HFFc6 (cell line): ENCODE measurements at places on chromosomes 16 and 17. TPM values are rescaled to one million over a fixed set of nuclear protein-coding genes. Genes with fewer than 3 reads are reported as not detected.

DNA sequence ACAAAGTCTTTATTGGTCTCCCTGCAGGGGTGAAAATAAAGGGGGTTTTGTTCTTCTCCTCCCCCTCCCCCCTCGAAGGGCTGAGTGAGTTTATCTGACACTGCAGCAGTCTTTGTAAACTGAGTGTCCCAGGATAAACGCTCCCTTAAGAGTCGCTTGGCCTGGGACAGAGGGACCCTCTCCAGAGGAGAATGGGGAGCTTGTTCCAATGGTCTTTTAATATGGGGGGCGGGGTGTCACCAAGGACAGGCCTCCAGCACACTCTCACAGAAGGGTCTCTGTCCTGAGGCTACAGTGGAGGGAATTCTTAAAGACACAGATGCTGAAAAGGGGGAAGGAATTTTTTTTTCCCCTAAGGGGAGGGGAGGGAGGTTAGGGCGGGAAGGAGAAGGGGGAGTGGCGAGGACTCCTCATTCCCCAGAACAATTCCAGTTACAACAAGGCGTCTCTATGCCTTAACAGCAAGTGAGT lies 455.5 kb downstream of the SOX9 start:
- no peak for DNase-seq

DNA sequence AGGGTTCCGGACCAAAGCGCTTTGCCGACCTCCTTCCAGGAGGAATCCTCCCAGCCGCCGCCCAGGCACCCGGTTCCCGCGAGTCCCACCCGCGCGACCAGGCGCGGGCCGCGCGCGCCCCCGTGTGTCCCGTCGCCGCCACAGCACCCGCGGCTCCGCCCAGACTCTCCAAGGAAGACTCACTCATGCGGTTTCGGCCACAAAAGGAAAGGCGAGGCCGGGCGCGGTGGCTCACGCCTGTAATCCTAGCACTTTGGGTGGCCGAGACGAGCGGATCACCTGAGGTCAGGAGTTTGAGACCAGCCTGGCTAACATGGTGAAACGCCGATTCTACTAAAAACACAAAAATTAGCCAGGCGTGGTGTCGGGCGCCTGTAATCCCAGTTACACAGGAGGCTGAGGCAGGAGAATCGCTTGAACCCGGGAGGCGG lies 3.5 kb upstream of the PKMYT1 start:
- peak; percentile 79 for DNase-seq

DNA sequence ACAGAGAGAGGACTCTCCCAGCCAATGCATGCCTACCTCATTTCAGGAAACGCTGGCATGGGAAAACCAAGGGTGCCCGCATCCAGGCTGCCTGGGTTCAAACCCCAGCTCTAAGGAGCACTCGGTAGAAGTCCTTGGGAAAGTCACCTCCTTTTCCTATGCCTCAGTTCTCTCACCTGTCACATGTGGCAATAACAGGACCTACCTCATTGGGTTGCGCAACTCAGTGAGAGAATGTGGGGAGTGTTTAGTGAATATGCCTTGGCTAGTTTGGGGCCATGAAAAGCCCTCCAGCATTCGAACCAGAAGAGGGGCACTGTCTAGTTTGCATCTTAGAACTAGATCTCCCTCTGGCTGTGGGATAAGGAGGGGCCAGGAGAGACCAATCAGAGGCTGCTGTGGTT lies 9.0 kb upstream of the NXPH3 start:
- no peak for DNase-seq

- DNase-seq = peak; percentile 6
Measured at GRCh38 chr17:30222251-30222650, 13.2 kb downstream of the SLC6A4 start.

GRCh38 chr17:33292201-33292980 lies 704 bp downstream of the ASIC2 start:
- DNase-seq = no peak

Gene VAMP2
- total RNA-seq = 38.3 to 47.6 TPM (median 39.9 TPM) in 3 replicates

DNA sequence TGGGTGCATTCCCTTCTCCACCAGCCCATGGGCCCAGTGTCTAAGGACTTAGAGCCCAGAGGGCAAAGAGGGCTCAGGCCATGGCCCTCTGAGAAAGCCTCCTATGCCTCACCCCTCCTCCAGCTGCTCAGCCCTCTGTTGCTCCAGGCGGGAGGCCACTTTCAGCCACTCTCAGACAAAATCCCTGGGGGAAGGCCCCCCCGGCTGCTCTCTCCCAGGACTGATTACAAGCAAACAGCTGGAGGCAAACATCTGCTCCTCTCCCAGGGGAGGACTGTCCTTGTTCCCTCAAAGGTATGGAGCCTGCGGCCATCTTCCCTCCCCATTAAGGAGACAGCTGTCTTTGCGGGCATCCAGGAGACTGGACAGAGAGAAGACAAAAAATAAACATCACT lies 54.9 kb upstream of the DLX4 start:
- DNase-seq = no peak

DNA sequence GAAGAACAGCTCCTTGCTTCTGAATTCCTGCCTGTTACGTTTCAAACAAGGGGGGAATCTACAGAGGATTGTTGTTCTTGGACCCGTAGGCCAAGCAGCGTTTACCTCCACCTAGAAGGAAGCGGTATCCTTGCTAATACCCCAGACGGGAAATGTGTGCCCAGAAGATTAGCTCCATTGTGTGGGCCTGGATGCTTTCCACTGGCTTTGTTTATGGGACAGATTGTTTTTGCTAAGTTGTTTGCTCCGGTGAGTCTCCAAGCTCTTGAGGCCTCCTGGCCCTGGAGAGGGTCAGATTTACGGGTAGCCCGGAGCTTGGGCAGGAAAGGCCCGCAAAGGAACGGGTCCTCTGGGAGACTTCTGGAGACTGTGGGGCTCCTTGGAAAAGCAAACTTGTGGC lies 28.4 kb upstream of the MRTFB start:
- no peak for DNase-seq

Gene WNT9B
- total RNA-seq = not detected in 3 replicates

Gene GLP2R
- total RNA-seq = not detected in 3 replicates

GRCh38 chr16:47971225-47971624 lies 184.6 kb downstream of the ABCC12 start:
- DNase-seq = no peak

GRCh38 chr16:56657555-56658326 lies at the start of gene MT1F:
MT1F (plus strand) TSS chr16:56657959; CDS start chr16:56658059, 100 bp downstream.
- DNase-seq = no peak

Gene ELMO3
- 0.63 to 1.2 TPM (median 0.79 TPM) in 3 replicates for total RNA-seq

Gene TBC1D3C
- 0.41 to 1.2 TPM (median 0.74 TPM) in 3 replicates for total RNA-seq

Gene GP1BA
- not detected in 3 replicates for total RNA-seq

- DNase-seq = no peak
Measured at GRCh38 chr17:74949455-74950115, 13.9 kb downstream of the OTOP3 start.

GRCh38 chr16:11431915-11432465 lies 86.7 kb downstream of the RMI2 start:
- DNase-seq = no peak

- peak; percentile 64 for DNase-seq
Measured at GRCh38 chr16:57185446-57185944, 344 bp downstream of the PSME3IP1 start.

DNA sequence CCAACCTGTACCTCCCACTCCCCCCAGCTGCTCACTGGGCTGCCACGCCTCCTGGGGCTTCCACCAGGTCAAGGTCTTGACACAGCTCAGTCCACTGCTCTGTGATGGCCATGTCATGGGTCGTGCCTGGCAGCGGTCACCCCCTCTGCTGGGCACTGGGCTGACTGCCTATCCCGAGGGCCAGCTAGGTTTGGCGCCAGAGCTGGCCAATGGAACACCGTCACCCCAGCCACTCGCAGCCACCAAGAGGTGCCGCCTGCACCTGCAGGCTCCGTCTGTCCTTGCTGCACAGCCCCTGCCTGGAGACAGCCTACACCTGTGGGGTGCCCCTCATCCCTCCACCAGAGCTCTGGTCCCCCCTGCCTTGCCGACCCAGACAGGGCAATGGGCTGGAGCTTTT lies 4.5 kb upstream of the RAB40C start:
- DNase-seq = no peak

Gene ACAP1
- 4.0 to 9.2 TPM (median 7.0 TPM) in 3 replicates for total RNA-seq

Gene NHLRC4
- total RNA-seq = 0.13 and 0.46 TPM in 2 replicates

Gene KREMEN2
- total RNA-seq = not detected in 3 replicates

Gene SLC12A3
- not detected in 3 replicates for total RNA-seq

Gene BRIP1
- 4.8 to 9.7 TPM (median 8.0 TPM) in 3 replicates for total RNA-seq

Gene KRT16
- total RNA-seq = 0.21 to 0.76 TPM in 2 of 3 replicates, not detected in the other

DNA sequence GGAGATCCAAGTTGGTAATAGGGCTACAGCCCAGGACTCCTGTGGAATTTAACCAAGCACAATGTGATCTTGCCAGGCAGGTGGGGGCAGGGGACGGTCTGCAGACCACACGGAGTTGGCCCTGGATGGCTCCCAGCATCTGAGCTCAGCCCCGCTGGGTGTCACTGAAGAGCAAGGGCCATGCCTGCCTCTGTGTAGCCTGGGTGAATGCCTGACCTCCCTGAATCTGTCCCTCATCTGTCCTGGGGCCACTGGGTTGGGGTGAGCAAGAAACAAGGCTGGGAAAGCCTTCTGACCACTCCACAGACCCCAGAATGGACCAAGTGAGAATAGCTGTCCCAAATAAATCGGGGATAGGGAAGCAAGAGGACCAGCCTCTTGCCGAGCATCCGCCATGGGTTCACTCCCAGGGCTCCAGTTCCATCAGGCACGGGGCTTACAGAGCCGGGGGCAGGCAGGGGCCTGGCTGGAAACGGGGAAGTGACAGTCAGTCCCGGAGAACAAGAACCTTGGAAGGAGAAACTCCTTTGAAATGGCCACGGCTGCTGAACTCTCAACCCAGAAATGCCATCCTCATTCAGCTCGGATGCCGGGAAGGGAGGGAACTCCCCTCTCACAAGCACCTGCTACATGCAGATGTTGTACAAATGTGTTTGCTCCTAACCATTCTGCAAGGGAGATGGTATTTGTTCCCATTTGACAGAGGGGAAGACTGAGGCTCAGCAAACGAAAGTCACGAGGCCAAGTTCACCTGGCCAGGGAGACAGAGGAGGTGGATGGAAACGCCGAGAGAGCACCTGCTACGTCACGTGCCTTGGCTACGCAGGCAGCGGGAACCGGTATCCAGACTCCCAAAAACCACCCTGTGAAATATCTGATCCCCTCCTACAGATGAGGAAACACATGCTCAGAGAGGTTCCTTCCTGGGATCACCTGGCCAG lies 50.0 kb downstream of the RMI2 start:
- DNase-seq = no peak

- DNase-seq = no peak
Measured at GRCh38 chr17:73358668-73359067, 46.9 kb upstream of the CDC42EP4 start.

GRCh38 chr16:13305019-13305755 lies 403.8 kb downstream of the SHISA9 start:
- DNase-seq = no peak

GRCh38 chr17:50657627-50658026 lies 22.9 kb downstream of the ABCC3 start:
- no peak for DNase-seq

Gene TNP2
- not detected in 3 replicates for total RNA-seq

- DNase-seq = no peak
Measured at GRCh38 chr16:28478506-28479180, 6.5 kb upstream of the NPIPB7 start.

Gene TP53TG3C
- total RNA-seq = 0.31 to 0.34 TPM in 2 of 3 replicates, not detected in the other

Gene TMEM220
- 3.2 to 5.6 TPM (median 4.7 TPM) in 3 replicates for total RNA-seq

DNA sequence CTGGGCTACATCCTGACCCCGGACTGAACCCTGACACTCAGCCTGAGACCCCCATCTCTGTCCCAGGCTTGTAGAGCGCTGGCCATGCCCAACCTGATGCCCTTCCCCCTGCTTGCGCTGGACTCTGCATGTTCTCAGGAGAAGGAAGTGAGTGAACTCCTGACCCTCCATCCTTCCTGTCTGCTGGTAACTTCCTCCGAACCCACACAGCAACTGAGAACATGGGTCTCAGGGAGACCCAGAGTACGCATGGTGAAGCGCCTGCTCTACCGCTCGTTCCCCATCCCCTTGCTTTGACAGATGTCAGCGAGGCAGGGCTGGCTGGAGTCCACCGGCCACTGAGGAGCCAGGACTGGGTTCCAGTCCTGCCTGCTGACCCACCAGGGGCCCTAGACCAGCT lies 6.1 kb downstream of the CAMKK1 start:
- DNase-seq = no peak

Gene C16orf74
- 14.4 to 21.0 TPM (median 15.8 TPM) in 3 replicates for total RNA-seq

DNA sequence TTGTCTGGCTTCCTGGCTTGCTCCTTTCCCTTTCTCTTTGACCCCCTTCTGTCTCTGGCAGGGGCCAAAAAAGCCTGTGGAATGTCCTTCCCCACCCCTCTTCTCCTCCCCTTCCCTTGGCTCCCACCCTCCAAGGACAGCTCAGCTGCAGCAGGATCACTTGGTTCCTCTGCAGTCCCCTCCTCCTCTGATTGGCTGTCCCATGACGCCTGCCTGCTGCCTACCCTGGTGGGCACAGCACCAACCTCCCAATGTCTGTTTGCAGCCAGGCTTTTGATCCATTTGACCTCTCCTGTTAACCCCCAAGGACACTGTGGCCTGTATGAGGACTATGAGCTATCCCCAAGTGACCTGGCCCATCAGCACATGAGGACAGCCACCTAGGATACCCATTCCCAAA lies 14.8 kb upstream of the MTMR4 start:
- no peak for DNase-seq

Gene RSKR
- 1.6 to 4.0 TPM (median 3.2 TPM) in 3 replicates for total RNA-seq

DNA sequence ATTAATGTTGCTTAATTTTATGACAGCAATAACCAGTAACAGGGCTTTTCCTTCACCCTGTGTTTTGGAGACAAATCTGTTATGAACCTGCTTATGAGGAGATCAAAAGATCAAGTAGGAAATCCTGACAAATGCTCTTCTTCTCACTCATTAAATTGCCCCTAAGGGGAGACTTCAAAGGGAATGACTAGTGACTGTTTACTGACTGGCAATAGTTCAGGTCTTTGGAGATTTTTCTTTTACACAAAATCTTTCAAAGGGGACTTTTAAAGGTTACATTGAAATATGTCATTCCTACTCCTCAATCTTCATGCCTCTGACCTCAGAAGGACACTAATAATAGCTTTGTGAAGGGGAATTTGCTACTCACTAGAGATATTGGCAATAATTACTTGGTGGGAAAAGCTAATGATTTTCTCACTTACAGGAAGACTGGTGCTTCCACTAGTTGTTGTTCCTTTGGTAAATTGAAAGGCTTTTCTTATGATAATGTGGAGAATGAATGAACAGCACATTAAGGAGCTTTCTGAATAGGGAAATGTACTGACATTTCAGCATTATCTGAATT lies 292.9 kb upstream of the CA10 start:
- no peak for DNase-seq

DNA sequence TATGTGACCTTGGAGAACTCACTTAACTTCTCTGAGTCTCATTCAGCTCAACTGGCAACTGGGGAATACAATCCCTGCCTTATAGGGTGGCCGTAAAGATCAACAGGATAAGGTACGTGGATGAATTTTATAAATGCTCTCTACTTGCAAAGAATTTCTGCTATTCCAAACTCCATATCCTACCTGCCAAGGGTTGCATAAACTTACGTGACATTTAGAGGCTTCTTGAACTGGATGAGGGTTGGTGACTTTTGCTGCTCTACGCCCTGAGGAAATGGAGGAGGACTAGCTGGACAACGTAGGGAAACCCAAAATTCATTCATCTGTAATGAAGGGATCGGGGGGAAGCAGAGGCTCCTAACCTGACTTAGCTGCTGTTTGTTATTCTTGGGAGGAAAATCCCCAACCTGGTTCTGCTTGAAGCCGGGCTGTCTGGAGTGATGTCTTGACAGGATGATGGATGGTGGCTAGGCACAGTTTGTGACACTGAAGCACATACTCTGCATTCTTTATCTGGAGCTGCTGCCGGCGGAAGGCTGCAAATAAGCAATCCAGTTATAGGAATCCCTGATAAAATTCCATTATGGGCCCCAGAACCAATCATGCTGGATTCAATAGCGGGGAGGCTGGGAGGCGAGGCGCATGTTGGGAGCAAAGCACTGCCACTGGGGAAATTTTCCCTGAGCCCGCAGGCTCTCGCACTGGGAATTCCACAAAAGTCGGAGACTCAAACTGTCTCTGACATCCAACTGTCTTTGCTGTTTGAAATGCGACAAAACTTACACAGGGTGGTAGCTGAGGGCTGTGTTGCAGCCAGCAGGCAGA lies 94.7 kb upstream of the SDK2 start:
- DNase-seq = no peak
